ENCODE measurements at places on chromosomes 5 and 9.

- H3K27me3 ChIP-seq = peaks cover 16% of the 10 kb centered on the region
- peaks cover 8% of the 10 kb centered on the region for H3K4me1 ChIP-seq
- H3K27ac ChIP-seq = no peak within 1 kb of the TSS
- no peaks in the 10 kb centered on the region for H3K36me3 ChIP-seq
- no peak for DNase-seq
- H3K4me3 ChIP-seq = no peak within 1 kb of the TSS
Measured at GRCh38 chr9:72149231-72149975, at the start of gene GDA. Gene GDA (plus strand): TSS chr9:72149440. CDS start chr9:72149560, 120 bp downstream.

DNA sequence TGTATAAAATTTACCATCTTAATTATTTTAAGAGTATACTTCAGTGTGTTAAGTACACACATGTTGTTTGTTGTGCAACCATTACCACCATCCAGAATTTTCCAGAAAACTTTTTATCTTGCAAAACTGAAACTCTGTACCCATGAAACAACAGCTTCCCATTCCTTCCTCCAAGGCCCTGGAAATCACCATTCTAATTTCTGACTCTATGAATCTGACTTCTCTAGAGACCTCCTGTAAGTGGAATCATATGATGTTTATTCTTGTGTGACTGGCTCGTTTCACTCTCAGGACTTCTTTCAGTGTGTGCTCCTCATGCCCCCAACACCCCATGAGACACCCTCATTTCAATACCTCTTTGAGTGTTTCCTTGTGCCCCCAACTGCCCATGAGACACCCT, 60.4 kb upstream of the COL15A1 start:
- peaks cover 19% of the 10 kb centered on the region for H3K27me3 ChIP-seq
- H3K4me3 ChIP-seq = no peak overlapping the region
- H3K27ac ChIP-seq = no peak overlapping the region
- H3K4me1 ChIP-seq = no peaks in the 10 kb centered on the region

- peaks cover 20% of the 10 kb centered on the region for H3K4me1 ChIP-seq
- H3K27ac ChIP-seq = no peak overlapping the region
- no peak overlapping the region for H3K4me3 ChIP-seq
- no peaks in the 10 kb centered on the region for H3K27me3 ChIP-seq
- peaks cover 6% of the 10 kb centered on the region for H3K36me3 ChIP-seq
Measured at GRCh38 chr5:81665795-81666194, 85.1 kb downstream of the SSBP2 start.

- no peak overlapping the region for H3K4me3 ChIP-seq
- no peaks in the 10 kb centered on the region for H3K4me1 ChIP-seq
- no peak for DNase-seq
- H3K27me3 ChIP-seq = peaks cover 4% of the 10 kb centered on the region
Measured at GRCh38 chr5:133735346-133735745, 123.0 kb upstream of the FSTL4 start.

- no peaks in the 10 kb centered on the region for H3K27me3 ChIP-seq
- H3K4me1 ChIP-seq = no peaks in the 10 kb centered on the region
- H3K4me3 ChIP-seq = no peak overlapping the region
- DNase-seq = no peak
- H3K27ac ChIP-seq = no peak overlapping the region
- H3K36me3 ChIP-seq = no peaks in the 10 kb centered on the region
Measured at GRCh38 chr9:113535756-113536155, 72.2 kb downstream of the RGS3 start.

- no peaks in the 10 kb centered on the region for H3K27me3 ChIP-seq
- H3K4me3 ChIP-seq = no peak overlapping the region
- no peak for DNase-seq
- H3K36me3 ChIP-seq = no peaks in the 10 kb centered on the region
- no peak overlapping the region for H3K27ac ChIP-seq
- H3K4me1 ChIP-seq = no peaks in the 10 kb centered on the region
Measured at GRCh38 chr5:52119768-52120167, 667.9 kb upstream of the ITGA1 start.
